Right cardiac atrium (tissue), 5 donors: ENCODE measurements at places on chromosomes 12 and 14. TPM values are rescaled to one million over a fixed set of nuclear protein-coding genes. Genes with fewer than 3 reads are reported as not detected.
A peak's percentile ranks its signal among the peaks of the same experiment; 100 is the strongest.

CSAD gene
- polyA plus RNA-seq = 16.2 TPM

PLEKHG7 gene
- not detected for polyA plus RNA-seq

TTC9 gene
- polyA plus RNA-seq = 0.95 TPM

NPAS3 gene
- 0.48 TPM for polyA plus RNA-seq

TAS2R9 gene
- polyA plus RNA-seq = not detected

NANOG gene
- not detected for polyA plus RNA-seq

ABCD2 gene
- 4.3 TPM for polyA plus RNA-seq

PTPRO gene
- 0.20 TPM for polyA plus RNA-seq

HOXC4 gene
- polyA plus RNA-seq = 0.32 TPM

FOXM1 gene
- polyA plus RNA-seq = 0.20 TPM

KLHDC1 gene
- 5.3 TPM for polyA plus RNA-seq

MYH6 gene
- 11,120 TPM for polyA plus RNA-seq

DNA sequence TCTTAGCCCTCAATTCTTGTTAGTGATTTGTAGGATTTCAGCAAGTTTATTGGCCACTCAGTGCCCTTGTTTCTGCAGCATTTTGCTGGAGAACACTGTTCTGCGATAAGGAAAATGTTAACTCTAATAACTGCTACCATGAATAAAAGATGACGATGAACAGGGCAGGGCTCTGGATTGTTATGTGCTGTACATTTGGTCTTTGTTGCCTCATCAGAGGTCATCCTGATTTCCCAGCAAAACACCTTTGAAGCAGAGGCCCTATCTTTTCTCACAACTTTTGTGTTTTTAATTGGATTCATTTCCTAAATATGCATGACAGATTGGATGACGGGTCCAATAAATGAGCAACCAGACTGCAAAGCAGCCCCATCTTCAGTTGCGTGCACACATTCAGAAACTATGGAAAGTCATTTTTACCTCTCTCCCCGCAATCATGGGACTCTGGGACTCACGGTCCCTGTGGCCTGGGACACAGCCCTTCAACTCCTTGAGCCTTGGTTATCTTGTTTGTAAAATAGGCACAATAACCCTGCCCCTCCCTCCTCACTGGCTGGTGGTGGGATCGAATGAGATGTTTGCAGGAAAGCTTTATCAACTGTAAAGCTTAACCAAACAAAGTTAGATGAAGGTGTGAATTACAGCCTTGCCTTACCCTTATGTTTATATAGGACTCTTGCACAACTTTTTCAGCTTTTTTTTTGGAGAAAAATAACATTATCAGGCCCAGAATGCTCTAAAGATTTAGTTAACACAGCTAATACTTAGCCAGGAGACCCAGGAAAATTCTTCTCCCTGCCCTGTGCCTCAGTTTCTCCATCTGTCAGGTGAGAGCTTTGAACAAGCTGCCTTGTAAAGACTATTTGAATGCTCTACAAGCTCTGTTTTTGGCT lies 45.4 kb downstream of the RPH3A start:
- no peak for DNase-seq

- DNase-seq = no peak
Observed at GRCh38 chr12:106644335-106645073, 61.7 kb downstream of the RFX4 start.

DNA sequence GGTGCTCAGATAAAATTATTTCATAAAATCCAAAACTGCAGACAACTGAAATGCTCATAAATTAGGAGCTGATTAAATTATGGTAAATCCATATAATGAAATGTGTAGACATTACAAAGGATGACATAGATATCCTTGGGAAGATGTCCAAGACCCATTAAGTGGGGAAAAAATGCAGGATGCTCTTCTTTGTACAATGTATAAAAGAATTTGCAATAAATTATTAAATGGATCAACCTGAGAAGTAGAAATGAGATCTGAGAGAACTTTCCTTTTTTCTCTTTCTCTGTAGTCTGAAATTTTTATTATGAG lies 336.4 kb upstream of the E2F7 start:
- DNase-seq = no peak

GRCh38 chr12:32987512-32987911 lies 90.9 kb upstream of the PKP2 start:
- no peak for DNase-seq

- DNase-seq = no peak
Observed at GRCh38 chr14:68880581-68881105, 87.8 kb upstream of the ZFP36L1 start.

- DNase-seq = no peak
Observed at GRCh38 chr12:88419794-88420193, 160.5 kb downstream of the KITLG start.

DNA sequence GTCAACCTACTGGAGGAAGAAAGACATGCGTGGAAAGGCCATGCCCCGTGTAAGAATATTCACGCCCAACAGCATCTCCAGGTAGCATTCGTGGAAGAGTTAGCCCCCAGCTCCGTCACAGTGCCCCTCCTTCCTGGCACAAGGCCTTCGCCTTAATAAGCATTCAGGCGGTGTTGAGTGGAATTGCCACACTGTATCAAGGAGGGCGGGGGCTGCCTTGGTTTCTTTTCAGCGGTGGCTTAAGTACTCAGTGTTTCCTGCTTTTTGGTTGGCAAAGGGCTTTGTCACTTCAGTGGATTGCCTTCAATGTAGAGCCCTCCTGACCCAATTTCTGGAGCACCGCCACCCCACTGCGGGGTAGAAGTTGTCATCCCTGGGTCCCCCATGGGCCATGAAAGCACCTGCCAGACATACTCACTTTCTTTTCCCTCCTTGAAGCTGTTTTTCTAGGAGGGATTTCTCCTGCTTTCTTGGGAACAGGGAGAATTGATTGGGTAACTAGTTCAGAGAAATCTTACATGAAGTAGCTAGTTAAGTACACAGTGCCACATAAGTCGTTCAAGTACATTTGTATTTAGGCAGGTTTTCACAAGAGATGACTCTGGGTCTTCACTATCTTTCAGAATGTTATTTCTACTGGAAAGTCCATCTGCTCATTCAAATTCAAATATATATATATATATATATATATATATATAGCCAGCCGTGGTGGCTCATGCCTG lies 65.5 kb upstream of the STON2 start:
- no peak for DNase-seq

- DNase-seq = no peak
Observed at GRCh38 chr12:96020314-96021003, 14.9 kb downstream of the LTA4H start.

DNA sequence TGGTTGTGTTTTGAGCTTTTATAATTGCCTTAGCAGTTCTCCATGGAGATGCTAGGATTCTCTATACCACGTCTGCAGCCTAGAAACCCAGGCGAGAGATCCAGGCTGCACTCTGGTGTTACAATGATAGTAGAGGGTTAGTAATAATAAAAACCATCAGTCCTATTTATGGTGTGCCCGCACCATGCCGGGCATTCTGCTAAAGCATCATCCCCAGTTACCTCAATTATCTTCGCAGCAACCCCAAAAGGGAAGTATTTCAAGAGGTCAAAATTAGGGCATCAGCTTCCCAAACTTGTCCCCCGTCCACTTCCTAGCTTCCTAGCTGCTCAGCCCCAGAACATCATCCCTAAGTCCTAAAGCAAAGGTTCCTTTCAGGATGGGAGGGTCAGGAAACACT lies 3.2 kb downstream of the SYNE3 start:
- DNase-seq = no peak

DNA sequence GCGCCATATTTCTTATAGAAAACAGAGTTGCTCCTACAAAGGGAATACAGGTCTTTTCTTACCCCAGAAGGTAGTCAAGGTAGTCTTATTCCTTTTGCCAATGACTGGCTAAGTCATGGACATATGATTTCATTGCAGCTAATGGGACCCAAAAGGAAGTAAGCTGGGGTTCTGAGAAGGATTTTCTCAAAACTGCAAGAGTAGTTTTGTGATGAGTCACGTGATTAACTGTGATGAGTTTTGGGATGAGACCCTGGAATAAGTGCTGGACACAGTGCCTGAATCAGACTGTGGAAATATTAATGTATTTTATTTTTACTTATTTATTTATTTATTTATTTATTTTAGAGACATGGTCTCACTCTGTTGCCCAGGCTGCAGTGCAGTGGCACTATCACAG lies 13.4 kb upstream of the NIN start:
- no peak for DNase-seq

GRCh38 chr12:6962285-6963015 lies 8.0 kb downstream of the PHB2 start:
- no peak for DNase-seq

DNA sequence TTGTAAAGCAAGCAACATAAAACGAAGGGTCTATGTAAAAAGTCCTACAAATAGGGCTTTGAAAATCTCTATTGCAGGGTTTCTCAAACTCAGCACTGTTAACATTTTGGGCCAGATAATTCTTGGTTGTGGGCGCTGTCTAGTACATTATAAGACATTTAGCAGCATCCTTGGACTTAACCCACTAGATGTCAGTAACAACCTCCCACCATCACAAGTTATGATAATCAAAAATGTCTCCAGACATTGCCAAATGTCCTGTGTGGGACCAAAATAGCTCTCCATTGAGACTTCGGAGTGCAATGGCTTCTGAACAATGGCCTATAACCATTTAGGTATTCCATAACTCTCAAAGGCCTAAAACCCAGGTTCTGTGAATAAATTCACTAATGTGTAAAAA lies 22.9 kb upstream of the DHRS7 start:
- DNase-seq = no peak

- no peak for DNase-seq
Observed at GRCh38 chr12:12427568-12427967, 70.7 kb downstream of the BORCS5 start.

- no peak for DNase-seq
Observed at GRCh38 chr14:94306047-94306978, 13.2 kb upstream of the SERPINA10 start.

GRCh38 chr12:110370732-110371231 lies 32.7 kb downstream of the ANAPC7 start:
- no peak for DNase-seq

DNA sequence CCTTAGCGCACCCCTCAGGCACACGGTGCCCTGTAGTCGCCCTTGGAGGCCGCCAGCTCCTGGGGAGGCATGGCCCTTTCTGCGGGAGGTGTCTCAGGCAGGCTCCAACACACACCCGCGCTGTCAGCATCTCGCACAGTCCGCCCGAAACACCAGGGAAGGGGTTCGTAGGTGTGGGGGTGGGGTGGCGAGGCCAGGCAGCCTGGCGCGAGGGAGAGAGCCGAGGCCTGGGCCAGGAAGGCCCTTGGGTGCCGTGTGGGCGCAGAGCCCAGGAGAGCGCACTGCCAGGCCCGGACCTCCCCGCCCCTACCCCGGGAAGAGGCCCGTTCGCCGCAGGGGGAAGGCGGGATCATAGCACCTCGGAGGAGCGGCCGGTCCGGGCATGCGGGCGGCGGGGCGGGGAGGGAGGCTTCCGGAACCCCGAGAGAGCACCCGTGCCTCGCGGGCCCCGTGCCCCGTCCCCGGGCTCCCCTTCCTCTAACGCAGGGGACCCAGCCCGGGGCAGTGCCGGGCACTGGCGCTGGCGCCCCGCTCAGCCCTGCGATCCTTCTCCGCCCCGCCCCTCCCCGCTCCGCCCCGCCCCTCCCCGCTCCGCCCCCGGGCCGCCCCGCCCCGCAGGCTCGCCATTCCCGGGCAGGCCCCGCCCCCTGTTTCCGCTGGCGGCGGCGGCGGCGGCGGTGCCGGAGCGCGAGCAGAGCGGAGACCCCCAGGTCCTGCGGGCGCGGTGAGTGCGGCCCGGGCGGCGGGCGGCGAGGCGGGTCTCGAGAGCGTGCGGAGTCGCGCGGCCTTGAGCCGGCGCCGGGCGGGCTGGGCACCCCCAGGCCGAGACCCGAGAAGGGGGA lies at the start of gene TSPAN9:
Gene TSPAN9 (plus strand): TSS at position 650 of the 842 bp plus-strand sequence. CDS start 123,815 bp downstream, outside the sequence.
- DNase-seq = peak; percentile 92

GRCh38 chr14:50222055-50222613 lies 9.2 kb downstream of the SOS2 start:
- no peak for DNase-seq

DNA sequence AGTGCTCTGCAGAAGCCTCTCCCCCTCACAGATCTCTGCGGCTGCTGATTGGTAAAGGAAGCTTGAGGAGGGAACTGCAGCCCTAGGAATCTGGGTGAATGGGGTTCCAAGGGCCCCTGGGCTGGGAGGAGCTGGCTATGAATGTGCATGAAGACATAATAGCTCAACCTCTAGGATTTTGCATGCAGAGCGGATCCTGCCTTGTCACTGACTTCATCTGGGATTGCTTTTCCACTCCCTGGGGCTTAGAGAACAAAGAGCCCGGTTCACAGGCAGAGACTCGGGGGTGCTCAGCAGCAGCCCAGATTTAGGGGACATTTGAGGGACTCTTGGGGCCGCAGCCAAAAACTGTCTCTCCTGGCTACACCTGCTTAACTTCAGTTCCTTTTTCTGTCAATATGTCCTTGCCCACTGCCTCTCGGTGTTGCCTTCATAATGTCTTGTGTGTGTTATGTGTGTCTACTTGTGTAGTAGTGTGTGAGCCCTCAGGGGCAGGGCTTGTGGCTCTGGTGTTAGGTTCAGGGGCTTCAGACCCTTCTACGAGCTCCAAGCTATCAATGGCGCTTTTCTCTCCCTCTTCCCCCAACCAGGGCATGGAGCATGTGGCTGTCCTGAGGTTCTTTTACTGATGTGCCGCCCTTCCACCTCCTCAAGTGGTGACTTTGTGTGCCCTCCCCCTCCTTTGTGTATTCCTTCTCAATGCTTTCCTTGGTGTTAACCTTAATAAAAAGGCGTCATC lies 1.9 kb downstream of the CCDC184 start:
- no peak for DNase-seq

GRCh38 chr14:82759656-82760055 lies 1226.0 kb upstream of the SEL1L start:
- no peak for DNase-seq

DNA sequence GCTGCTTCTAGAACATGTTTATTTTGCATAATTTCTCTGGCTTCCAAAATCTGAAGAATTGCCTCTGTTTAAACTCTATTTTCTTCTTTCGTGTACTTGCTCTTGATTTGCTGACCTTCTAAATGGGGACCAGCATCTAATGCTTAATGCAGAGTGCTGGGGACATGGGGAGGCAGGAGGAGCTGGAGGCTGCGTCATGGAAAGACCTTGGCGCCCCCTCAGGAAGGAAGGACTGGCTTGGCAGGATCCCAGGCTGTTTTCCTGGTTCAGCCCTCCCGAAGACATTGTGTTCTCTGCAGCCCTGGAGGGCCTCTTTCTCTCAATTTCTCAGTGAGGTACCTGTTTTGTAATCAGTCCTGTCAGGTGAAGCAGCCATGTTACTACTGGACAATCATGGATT lies 5.5 kb downstream of the PRKCH start:
- peak; percentile 88 for DNase-seq

GRCh38 chr14:87186737-87187136 lies 806.2 kb downstream of the GALC start:
- DNase-seq = no peak

DNA sequence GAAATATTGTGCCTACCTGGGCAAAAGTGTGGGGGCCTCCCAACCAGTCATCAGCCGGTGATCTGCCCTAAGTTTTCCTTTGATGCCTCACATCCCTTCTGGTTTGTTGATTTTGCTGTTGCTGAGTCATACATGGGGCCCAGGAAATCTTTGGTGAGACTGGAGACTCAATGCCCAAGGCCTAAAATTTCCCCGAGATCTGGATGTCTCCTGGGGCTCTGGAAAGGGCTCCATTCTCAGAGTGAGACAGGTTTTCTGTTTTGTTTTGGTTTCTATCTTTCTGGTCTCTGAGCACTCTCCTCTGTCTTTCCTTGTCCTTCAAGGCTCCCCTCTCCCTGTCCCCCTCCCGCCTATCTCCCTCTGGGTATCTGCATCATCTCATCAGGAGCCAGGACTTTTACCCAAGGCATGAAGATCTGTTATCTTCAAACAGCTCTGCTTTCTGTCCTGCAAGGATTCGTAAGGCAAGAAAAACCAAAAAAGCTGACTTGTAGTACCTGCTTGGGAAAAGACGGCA lies 152.8 kb upstream of the MAX start:
- no peak for DNase-seq
